ENCODE measurements at places on chromosomes 13 and 19. TPM values are rescaled to one million over a fixed set of nuclear protein-coding genes. Genes with fewer than 3 reads are reported as not detected.

- DNase-seq = no peak
- H3K4me1 ChIP-seq = peaks cover 24% of the 10 kb centered on the region
- no peak overlapping the region for H3K4me3 ChIP-seq
- no peaks in the 10 kb centered on the region for H3K36me3 ChIP-seq
Measured at GRCh38 chr13:50513300-50513877, 330.1 kb downstream of the DLEU7 start.

- no peak for DNase-seq
- peaks cover 48% of the 10 kb centered on the region for H3K4me1 ChIP-seq
- no peaks in the 10 kb centered on the region for H3K36me3 ChIP-seq
- H3K27me3 ChIP-seq = peaks cover 4% of the 10 kb centered on the region
- no peak overlapping the region for H3K27ac ChIP-seq
Measured at GRCh38 chr19:46296202-46296480, 701 bp upstream of the HIF3A start.

- DNase-seq = no peak
- H3K4me1 ChIP-seq = peaks cover 21% of the 10 kb centered on the region
- no peak overlapping the region for H3K27ac ChIP-seq
- H3K4me3 ChIP-seq = no peak overlapping the region
- H3K27me3 ChIP-seq = no peaks in the 10 kb centered on the region
- H3K36me3 ChIP-seq = peaks cover 14% of the 10 kb centered on the region
Measured at GRCh38 chr13:100108913-100109507, 20.1 kb downstream of the PCCA start.

GRCh38 chr19:6392221-6393073 lies 517 bp downstream of the GTF2F1 start:
- peaks cover 28% of the 10 kb centered on the region for H3K36me3 ChIP-seq
- no peaks in the 10 kb centered on the region for H3K27me3 ChIP-seq

DNA sequence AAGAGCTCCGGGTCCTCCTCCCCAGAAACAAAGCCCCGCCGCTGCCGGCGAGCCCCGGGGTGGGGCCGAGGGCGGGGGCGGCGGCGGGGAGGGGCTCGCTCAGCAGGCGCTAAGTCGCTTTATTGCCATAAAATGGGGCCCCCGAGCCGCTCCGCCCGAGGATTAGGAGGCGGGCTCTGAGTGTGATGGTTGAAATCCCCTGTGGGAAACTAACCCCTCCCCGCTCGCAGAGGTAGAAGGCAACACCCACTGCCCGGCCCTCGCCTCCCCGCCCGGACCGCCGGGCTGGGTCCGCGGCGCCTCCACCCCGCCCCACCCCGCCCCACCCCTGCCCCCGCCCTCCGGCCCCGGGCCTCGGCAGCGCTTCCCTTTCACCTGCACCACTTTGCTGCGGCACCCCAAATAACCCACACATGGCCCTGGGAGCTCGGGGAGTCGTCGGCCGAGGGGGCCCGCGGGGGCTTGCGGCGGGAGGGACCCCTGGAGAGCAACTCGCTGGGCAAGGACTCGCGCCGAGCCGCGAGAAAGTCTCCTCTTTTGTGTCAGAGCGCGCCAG lies at the start of gene KLF12:
Gene KLF12 (minus strand): TSS at position 184 of the 556 bp plus-strand sequence.
- peak within 1 kb of the TSS; percentile 70 for H3K4me3 ChIP-seq
- DNase-seq = peak; percentile 87
- H3K4me1 ChIP-seq = peaks cover 31% of the 10 kb centered on the region

DNA sequence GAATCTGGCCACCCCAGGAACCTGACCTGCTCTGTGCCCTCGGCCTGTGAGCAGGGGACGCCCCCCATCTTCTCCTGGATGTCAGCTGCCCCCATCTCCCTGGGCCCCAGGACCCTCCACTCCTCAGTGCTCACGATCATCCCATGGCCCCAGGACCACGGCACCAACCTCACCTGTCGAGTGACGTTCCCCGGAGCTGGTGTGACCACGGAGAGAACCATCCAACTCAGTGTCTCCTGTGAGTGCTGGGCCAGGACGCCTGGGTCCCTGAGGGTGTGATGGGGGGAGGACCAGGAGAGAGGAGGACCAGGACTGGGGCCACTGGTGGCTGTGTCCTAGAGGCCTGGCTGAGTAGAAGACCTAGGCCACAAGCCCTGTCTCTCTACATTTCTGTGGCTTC lies 13.0 kb upstream of the CD33 start:
- peaks cover 2% of the 10 kb centered on the region for H3K4me1 ChIP-seq
- H3K27ac ChIP-seq = no peak overlapping the region
- H3K4me3 ChIP-seq = no peak overlapping the region
- H3K36me3 ChIP-seq = no peaks in the 10 kb centered on the region

- no peak overlapping the region for H3K4me3 ChIP-seq
- H3K27me3 ChIP-seq = no peaks in the 10 kb centered on the region
Measured at GRCh38 chr13:40758811-40759210, 12.2 kb downstream of the MRPS31 start.

GRCh38 chr19:9381361-9381785 lies 18.6 kb downstream of the ZNF177 start:
- peaks cover 81% of the 10 kb centered on the region for H3K36me3 ChIP-seq
- no peaks in the 10 kb centered on the region for H3K27me3 ChIP-seq
- DNase-seq = no peak
- H3K27ac ChIP-seq = no peak overlapping the region

GRCh38 chr19:49552749-49553148 lies 24.9 kb downstream of the RCN3 start:
- DNase-seq = no peak
- H3K27ac ChIP-seq = peak overlapping the region; percentile 19
- H3K36me3 ChIP-seq = peaks cover 31% of the 10 kb centered on the region
- peaks cover 20% of the 10 kb centered on the region for H3K4me1 ChIP-seq
- no peaks in the 10 kb centered on the region for H3K27me3 ChIP-seq
- H3K4me3 ChIP-seq = no peak overlapping the region

GRCh38 chr19:45121827-45122345 lies 28.9 kb downstream of the PPP1R37 start:
- no peaks in the 10 kb centered on the region for H3K36me3 ChIP-seq
- H3K4me1 ChIP-seq = peaks cover 68% of the 10 kb centered on the region
- DNase-seq = no peak
- no peak overlapping the region for H3K4me3 ChIP-seq
- H3K27ac ChIP-seq = no peak overlapping the region

GRCh38 chr13:84443463-84443862 lies 561.2 kb upstream of the SLITRK1 start:
- DNase-seq = no peak
- no peaks in the 10 kb centered on the region for H3K27me3 ChIP-seq
- no peaks in the 10 kb centered on the region for H3K36me3 ChIP-seq
- no peaks in the 10 kb centered on the region for H3K4me1 ChIP-seq
- H3K27ac ChIP-seq = no peak overlapping the region
- no peak overlapping the region for H3K4me3 ChIP-seq

DNA sequence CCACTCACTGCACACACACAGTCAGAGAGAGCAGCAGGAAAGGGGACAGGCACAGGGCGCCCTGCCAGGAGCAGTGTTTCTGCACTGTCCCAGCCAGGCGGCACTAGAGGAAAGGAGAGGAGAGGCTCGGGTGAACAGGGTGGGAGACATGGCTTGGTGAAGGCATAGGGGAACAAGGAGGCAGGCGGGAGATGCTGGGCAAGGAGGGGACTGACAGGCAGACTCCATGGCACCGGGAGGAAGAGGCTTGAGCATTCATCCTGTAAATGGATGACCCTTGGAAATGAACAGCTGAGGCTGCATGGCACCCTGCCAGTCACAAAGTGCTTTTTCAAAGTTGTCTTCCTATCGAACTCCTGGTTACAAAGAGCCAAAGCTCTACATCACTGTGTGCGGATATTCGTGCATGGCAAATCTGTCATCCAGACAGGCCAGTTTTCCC lies 22.4 kb downstream of the MED26 start:
- peaks cover 32% of the 10 kb centered on the region for H3K4me1 ChIP-seq
- no peak overlapping the region for H3K27ac ChIP-seq
- peaks cover 2% of the 10 kb centered on the region for H3K36me3 ChIP-seq
- DNase-seq = no peak
- no peaks in the 10 kb centered on the region for H3K27me3 ChIP-seq
- H3K4me3 ChIP-seq = no peak overlapping the region

HCN2 gene
- total RNA-seq = 0.11 TPM

BCKDHA gene
- total RNA-seq = 112 TPM

ALKBH6 gene
- total RNA-seq = 27.1 TPM

GPR12 gene
- total RNA-seq = 16.6 TPM

ZNF132 gene
- total RNA-seq = 2.1 TPM

LRP3 gene
- total RNA-seq = 9.8 TPM
